ENCODE measurements at places on chromosomes 6 and 20. TPM values are rescaled to one million over a fixed set of nuclear protein-coding genes. Genes with fewer than 3 reads are reported as not detected.
A peak's percentile ranks its signal among the peaks of the same experiment; 100 is the strongest.

GRCh38 chr6:3458706-3459421 is 2.0 kb upstream of the SLC22A23 start:
- no peak for DNase-seq

- peak; percentile 99 for DNase-seq
Observed at GRCh38 chr6:52503851-52504781, 72.7 kb downstream of the TRAM2 start.

GRCh38 chr6:144066741-144067484 is 28.5 kb downstream of the SF3B5 start:
- no peak for DNase-seq

The RHAG gene
- not detected for total RNA-seq

DNA sequence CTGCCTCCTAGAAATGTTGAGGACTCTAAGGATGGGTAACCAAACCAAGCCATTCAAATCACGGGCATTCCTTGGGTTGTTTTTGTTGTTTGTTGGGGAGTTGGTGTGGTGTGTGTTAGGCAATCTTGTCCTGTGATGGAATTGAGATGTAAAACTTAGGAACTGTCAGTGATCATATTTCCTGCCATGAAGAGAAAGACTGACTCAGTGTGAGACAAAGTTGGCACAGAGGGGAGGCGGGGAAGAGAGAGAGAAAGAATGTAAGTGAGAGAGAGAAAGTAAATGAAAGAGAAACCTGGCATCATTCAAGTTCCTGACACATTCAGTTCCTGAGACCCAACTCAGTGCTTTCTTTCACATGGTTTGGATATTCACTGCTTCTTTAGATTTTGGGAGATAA is 21.6 kb upstream of the FBXO30 start:
- DNase-seq, result peak; percentile 36

- no peak for DNase-seq
Observed at GRCh38 chr20:57749869-57750268, 40.1 kb upstream of the PMEPA1 start.

GRCh38 chr6:121549736-121550135 is 114.3 kb downstream of the GJA1 start:
- DNase-seq, result peak; percentile 54

The R3HDML gene
- total RNA-seq, result not detected
